ENCODE measurements at places on chromosomes 4 and X. TPM values are rescaled to one million over a fixed set of nuclear protein-coding genes. Genes with fewer than 3 reads are reported as not detected.

The MMRN1 gene
- 1.5 TPM for total RNA-seq

DNA sequence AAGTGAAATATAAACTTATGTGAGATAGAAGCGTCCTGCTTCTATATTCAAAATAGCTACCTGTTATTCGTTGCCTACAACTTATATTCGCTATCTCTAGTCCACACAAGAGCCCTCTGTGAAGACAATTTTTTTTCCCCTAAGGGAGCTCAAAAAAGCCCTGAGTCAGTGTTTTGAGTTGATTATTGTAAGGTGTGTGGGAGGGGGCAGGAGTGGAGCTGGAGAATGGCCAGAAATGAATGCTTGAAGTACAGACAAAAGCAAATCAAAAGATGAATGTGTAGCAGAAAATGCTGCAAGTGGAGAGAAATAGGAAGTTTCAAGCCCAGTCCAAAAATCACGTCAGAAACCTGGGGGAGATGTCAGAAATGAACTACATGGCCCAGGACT, 655.0 kb upstream of the LCORL start:
- no peak for DNase-seq

DNA sequence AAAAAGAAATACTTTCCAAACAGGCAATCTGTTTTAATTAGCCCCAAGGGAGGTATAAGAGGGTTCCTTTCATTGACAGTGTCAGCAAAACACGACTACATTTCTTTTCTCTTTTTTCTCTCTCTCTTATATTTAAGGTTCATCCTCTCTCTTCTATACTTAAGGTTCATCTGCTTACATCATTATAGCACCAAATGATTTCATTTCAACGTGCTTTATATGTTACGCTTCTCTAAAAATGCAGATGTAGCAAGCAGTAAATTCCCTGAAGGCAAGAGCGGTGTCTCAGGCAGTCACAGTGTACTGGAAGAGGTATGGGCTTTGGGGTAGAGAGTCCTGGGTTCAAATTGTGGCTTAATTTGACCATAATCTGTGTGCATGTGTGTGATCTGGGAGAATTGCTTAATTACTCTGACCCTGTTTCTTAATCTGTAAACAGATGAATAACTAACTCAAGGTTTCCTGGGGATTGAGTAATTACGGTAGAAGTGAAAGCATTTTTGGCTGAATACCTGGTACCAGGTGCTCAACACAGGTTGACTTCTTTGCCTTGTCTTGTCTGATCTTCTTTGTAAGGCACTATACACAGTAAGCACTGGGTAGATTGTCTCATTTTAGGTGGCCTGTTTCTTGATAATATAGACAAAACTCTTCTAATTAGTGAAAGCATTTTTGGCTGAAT, 180.8 kb downstream of the SPRY1 start:
- DNase-seq = no peak

The CDX4 gene
- total RNA-seq = not detected

GRCh38 chr4:54169176-54169575, 59.9 kb upstream of the PDGFRA start:
- DNase-seq = no peak

- no peak for DNase-seq
These were observed 679.2 kb downstream of the NLGN4X start for GRCh38 chrX:5549512-5549911.

The GJB1 gene
- not detected for total RNA-seq

DNA sequence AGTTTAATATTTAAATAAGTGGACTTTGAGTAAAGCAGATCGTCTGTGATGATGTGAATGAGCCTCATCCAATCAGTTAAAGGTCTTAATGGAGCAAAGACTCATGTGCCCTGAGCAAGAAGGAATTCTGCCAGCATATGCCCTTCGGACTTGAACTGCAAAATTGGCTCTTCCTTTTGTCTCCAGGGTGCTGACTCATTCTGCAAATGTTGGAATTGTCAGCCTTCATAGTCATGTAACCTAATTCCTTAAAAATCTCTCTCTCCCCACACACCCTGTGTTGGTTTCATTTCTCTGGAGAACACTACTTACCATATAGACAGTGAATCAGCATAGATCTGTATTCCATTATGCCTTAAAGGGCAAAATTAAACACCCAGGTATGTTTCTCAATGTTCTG, 609.8 kb upstream of the GALNTL6 start:
- DNase-seq = no peak

The HSD17B13 gene
- not detected for total RNA-seq

The TMEM185A gene
- 33.9 TPM for total RNA-seq

GRCh38 chr4:48035952-48036351, 19.4 kb downstream of the NIPAL1 start:
- no peak for DNase-seq

DNA sequence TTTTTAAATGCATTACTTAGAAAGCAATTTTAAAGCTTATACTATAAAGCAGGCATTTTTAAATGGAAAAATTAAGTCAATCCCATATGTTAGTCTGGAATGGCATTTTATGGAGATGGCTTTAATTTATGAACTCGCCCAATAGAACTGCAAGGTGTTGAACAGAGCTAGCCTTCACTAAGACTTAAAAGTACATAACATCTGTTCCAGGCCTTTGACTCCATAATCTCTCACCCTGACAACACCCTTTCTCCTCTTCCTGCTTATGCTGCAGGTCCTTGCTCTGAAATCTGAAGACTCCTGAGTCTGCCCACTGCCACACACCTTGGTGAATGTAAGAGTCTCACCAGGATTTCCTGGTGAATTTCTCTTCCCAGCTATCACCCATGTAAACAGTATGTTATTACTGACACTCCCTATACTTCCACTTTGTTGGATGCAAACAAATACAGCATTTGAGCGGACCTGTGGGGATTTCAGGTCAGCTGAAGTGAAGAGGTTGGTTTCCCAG, 17.7 kb upstream of the SLC39A8 start:
- no peak for DNase-seq

- DNase-seq = no peak
These were observed 192.4 kb upstream of the RASGEF1B start for GRCh38 chr4:81664079-81664478.

The SOWAHD gene
- total RNA-seq = 0.15 TPM

The MAGEB2 gene
- not detected for total RNA-seq

The NWD2 gene
- total RNA-seq = not detected

The FGFR3 gene
- 2.2 TPM for total RNA-seq

DNA sequence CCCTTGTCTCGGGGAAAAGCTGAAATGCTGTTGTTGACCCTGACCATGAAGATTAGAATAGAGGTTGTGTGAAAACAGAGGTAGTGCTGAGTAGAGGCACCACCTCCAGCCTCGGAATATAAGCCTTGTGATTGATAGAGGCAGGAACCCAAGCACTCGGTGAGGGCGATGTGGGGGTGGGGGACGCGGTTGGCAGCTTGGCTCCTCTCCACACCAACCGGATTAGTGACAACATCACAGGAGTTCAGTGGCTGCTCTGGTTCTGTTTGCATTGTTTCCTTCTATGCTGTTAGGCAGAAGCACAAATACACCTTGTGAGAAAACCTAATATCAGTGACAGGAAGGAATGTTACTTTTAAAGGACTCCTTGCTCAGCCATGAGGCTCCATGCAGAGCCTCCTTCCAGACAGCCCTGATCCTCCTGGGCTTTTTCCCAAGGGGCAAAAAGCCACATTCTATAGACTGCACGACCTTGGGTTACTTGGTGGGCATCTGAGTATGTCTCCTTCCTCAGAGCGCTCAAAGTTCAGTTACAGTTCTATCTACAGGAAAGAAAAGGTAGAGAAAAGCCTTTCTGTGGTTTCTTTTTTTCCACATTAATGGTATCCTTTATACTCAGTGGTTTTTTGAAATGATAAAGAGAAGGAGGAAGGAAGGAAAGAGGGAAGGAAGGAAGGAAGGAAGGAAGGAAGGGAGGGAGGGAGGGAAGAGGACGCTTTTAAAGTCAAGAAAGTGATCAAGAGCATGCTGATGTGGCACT, 150.4 kb upstream of the NOCT start:
- no peak for DNase-seq

DNA sequence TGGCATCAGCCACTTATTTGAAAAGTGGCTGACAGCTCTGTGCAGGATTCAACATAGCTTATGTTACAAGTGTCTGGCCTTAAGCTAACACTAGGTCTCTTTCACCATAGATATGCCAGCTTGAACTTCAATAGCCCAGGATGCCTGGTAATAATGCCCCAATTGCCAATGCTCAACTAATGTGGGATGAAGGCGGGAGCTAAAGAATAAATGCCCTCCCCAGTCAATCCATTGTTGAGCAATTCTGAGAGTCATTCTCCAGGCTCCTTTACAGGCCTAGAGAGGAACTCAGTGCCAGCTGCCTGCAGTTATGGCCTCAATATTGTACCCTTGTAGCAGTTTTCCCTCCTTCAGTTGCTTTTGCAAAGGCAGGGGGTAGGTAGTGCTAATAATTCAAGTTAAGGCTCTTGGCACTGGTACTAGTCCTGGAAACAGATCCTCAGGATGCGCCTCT, 460.2 kb downstream of the GABRG1 start:
- DNase-seq = no peak

DNA sequence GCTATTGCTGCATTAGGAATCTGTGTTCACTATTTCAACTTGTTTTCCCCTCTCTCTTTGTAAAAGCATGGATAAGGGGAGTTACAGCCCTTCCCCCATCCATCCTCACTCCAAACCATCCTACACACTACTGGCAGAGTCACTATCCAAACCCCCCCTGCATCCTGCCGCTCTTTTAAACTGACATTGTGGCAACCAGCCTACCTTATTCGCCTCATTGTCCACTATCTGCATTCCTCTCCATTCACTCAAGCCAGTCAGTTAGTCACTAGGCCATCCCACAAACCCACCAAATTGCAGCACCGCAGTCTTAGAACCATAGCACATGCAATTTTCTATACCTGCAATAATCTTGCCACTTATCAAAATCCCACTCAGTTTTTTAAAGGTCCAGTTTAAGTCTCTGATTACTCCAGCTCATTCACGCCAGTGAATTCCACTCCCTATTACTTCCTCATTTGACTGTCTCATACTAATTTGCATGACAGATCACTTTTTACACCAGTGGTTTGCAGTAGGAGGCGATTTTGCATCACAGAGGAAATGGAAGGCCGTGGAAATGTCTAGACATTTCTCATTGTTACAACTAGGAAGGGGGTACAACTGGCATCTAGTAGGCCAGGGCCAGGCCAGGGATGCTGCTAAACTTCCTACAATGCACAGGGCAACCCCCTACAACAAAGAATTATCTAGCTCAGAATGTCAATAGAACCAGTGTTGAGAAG, 181.8 kb downstream of the HS6ST2 start:
- no peak for DNase-seq

The GYPA gene
- not detected for total RNA-seq

GRCh38 chr4:17325098-17325497, 186.8 kb downstream of the QDPR start:
- no peak for DNase-seq

GRCh38 chr4:95181243-95181995, 367.4 kb downstream of the UNC5C start:
- no peak for DNase-seq

- DNase-seq = no peak
These were observed 454.7 kb downstream of the PPP4R3C start for GRCh38 chrX:27008486-27008885.

- DNase-seq = no peak
These were observed 6.0 kb upstream of the IDS start for GRCh38 chrX:149511081-149511480.
